ENCODE measurements at places on chromosomes 6 and 20.
A peak's percentile ranks its signal among the peaks of the same experiment; 100 is the strongest.

DNA sequence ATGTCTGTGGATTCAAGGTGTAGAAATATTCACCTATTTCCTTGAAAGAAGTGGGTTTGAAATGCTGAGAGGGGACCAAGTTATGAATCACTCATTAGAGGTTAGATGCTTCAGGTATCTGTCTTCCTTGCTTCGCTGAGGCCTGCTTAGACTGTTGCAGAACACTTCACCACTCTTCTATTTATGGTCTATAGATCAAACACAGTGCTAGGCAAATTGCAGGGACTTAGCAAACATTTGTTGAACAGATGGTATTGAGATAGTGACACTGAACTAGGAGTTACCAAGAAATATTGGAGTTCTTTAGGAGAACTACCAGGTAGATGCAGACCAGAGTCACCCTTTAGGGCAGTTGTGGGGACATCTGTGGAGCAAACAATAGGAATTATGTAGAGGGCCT is 123.8 kb downstream of the RFPL4B start:
- DNase-seq = no peak

DNA sequence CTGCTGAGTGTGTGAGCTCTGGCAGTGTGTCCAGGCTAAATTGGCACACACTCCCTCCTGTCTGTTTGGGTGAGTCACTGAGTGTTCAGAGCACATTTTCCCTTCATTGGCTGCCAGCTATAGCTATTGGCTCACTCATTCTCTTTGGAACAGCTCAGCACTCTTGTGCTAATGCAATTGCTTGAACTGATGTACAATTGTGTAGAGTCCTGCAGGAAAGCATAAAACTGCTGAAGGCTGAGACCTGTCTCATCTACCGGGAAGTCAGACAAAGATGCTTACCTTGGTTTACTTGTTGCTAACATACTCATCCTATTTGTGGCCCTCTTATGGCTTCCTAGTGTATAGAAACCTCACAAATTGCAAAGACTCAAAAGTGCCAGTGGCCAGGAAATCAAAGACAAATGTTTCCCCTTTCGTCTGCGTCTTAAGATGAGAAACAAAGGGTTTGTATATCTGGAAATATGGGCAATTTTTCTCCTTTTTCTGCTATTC is 351.0 kb downstream of the BCKDHB start:
- no peak for DNase-seq

GRCh38 chr20:11982955-11983470 is 65.3 kb downstream of the BTBD3 start:
- no peak for DNase-seq

GRCh38 chr6:48733581-48733980 is 622.6 kb upstream of the PTCHD4 start:
- no peak for DNase-seq

DNA sequence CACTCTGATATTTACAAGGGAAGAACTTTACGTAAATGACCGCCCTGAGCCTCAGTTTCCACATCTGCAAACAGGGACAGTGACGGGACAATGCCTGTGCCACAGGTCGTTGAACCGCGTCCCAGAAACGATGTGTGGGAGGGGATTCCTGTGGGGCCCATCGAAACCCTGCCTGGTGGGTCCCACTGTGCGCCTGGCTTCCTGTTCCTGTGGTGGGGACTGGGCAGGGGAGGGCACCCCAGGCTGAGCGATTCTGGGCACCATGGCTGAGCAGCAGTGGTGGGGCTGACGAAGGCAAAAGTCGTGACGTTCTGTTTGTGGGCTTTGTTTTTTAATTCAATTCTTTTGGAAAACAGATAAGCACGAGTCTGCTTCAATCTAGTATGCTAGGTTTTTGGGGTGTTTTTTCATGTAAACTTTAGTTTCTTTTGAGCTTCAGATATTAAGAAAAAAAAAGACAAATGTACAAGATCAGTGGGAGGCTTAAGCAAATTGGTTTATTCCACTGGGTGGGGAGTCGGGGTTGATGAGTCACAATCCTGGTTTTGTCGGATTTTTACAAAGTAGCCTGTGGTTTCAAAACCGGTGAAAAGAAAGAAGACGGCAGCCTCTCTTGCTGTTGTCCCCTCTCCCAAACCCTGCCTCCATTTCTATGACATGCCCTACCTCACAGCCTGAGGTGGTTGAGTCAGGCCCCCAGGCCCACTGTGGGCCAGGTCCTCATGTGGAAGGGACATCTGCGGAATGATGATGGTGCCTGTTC is 40.4 kb downstream of the GNAS-AS1 start:
- DNase-seq = no peak

DNA sequence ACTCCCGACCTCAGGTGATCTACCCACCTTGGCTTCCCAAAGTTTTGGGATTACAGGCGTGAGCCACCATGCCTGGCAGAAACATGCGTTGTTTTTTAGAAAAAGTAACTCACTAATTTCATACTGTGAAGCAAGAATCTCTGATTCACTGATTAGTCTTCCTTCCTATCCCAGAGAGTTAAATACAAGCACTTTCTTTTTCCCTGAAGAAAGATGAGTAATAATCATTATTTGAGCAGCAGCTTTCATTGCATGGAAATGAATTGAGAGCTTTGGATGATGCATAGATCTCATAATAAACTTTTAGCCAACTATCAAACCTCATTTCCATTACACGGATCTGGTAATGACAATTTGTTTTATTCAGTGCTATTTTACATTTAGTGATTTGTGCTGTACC is 892.5 kb upstream of the EYS start:
- no peak for DNase-seq

DNA sequence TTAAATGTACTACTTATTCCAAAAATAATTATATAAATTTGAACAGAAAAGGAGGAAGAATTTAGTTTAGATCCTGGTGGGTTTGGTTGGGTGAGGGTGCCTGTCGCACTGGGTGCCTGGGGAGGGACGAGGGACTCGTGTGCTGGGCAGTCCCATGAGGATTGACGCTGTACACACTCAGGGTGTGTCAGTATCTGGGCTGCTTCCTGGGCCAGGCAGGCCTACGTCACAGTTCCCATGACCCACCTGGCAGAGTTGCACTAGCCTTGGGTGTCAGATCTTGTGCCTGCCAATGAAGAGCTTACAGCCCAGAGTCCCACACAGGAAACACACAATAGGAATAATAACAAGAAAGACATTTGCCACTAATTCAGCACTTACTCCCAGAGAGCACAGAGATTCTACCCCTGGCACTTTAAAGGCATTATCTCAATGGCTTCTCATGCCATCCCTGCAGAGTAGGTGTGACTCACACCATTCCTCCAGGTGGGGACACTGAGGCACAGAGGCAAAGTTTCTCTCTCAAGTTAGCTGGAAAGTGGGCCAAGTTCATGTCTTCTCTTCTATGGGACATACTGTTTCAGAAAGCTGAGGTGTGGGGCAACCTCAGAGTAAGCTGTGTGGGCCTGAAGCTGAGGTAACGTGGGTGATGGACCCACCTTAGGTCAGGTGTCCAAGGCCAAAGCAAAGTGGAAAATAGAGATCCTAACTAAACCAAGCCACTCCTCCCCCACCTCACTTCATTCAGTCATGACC is 1.3 kb upstream of the SDCBP2 start:
- peak; percentile 12 for DNase-seq
